NCI-H1105 (cell line): ENCODE measurements at places on chromosomes 12 and 14.

DNA sequence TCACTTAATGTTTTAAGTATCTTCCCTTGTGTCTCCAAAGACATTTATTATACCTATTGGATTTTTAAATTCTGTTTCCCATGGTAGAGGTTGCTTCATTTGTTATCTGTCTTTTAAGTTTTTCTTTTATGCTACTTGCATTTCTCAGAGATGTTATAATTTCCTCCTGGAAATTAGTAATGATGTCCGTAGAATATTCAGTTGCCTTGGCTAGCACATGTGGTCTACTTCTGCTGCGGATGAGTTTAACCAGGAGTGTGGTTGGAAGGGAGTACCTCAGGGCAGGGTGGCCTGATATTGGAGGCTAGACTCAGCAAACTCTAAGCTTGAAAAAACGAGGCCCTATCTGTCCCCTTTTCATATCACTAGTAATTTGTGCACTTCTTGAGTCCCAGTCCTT is 8.8 kb upstream of the EVL start:
- DNase-seq: no peak

- DNase-seq: no peak
Observed at GRCh38 chr14:93146119-93146518, 30.4 kb upstream of the ITPK1 start.

- no peak for DNase-seq
Observed at GRCh38 chr12:51234530-51234929, 4.1 kb upstream of the DAZAP2 start.

- DNase-seq: no peak
Observed at GRCh38 chr12:131555197-131555846, 155.6 kb upstream of the SFSWAP start.

DNA sequence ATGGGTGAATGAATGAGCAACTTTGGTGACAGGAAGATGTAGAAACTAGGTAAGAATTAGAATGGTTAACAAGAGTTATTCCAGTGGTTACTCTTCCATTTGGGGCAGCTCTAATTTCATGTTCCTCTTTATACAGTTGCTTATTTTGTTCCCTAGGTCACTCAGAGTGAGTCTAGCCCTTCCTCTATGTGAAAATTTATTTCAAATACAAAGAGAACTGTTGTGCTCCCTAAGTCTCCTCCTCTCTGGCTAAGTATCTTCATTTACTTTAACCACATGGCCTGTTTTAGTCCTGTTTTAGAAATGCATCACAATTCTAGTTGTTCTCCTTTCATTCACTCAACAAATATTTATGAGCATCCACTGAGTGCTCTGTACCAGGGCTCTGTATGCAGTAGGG is 51.1 kb upstream of the HIF1A start:
- no peak for DNase-seq
